ENCODE measurements at places on chromosomes 12 and 14.

- DNase-seq, result no peak
Observed at GRCh38 chr12:61934564-61934963, 325.6 kb upstream of the USP15 start.

DNA sequence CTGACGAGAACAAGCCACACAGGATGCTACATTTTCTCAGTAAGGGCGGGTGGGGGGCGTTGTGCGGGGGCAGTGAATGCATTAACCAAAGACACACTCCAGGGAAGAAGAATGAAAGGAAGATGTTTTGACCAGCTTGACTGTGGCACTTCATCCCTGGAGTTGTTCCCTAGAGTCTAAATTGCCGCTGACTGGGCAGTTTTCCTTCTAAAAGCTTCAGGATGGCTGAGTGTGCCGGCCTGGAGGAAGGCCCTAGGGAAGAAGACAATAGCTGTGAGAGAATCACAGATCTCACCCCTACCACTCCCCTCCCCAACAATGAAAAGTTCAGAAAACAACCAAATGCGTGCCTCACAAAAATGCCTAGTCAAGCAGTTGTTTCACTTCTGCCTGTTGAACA, 67.2 kb downstream of the NKX2-1 start:
- no peak for DNase-seq

GRCh38 chr12:92389466-92389865, 243.8 kb upstream of the BTG1 start:
- no peak for DNase-seq

GRCh38 chr12:96258104-96258961, 64.2 kb downstream of the ELK3 start:
- DNase-seq, result no peak

DNA sequence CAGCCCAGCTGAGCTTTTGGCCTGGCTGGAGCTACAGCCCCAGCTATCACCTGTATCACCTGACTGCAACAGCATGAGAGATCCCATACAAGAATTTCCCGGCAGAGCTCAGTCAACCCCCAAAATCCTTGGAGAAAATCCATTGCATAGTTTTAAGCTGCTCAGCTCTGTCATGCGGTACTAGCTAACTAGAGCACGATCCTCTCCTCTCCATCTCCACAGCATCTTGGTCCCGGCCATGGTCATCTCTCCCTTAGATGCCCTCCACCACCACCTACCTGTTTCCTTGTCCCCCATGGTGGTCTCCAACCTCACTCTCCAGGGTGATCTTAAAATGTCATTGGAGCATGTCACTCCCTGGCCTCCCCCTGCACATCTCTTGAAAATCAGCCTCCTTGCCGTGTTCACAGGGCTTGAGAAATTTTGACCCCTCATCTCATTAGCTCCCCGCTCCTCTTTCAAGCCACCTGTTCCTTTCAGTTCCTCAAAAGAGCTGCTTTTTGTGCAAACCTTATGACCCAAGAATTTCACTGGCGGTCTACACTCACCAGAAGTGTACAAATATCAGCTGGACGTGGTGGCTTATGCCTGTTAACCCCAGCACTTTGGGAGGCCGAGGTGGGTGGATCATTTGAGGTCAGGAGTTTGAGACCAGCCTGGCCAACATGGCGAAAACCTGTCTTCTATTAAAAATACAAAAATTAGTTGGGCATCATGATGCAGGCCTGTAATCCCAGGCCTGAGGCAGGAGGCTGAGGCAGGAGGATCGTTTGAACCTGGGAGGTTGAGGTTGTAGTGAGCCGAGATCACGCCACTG, 8.1 kb upstream of the CLMN start:
- DNase-seq, result no peak

GRCh38 chr14:81766321-81766915, 232.8 kb upstream of the SEL1L start:
- no peak for DNase-seq

DNA sequence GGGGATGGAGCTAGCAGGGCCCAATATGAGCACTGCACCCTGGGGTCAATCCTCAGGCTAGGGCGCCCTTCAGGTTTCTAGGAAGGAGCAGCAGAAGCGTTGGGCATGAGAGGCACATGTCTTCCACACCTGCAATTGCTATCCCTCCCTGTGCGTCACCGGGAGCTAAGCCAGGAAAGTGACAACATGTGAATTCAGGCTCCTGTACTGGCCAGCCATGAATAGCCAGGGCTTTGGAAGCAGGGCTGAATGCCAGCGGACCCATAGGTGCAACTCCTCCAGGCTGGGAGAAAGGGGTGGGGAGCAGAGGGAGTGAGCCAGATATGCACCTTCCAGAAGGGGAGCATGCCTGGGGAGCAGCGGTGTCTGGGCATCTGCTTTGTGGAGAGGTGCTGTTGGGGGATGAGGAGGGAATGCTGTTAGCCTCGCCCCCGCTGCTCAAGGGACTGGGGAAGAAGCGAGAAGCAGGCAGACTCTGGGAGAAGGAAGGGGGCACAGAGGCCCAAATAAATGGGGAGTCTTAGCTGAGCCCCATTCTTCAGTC, 6.1 kb downstream of the HOXC5 start:
- no peak for DNase-seq

- DNase-seq, result no peak
Observed at GRCh38 chr12:98295681-98296080, 219.7 kb upstream of the TMPO start.

DNA sequence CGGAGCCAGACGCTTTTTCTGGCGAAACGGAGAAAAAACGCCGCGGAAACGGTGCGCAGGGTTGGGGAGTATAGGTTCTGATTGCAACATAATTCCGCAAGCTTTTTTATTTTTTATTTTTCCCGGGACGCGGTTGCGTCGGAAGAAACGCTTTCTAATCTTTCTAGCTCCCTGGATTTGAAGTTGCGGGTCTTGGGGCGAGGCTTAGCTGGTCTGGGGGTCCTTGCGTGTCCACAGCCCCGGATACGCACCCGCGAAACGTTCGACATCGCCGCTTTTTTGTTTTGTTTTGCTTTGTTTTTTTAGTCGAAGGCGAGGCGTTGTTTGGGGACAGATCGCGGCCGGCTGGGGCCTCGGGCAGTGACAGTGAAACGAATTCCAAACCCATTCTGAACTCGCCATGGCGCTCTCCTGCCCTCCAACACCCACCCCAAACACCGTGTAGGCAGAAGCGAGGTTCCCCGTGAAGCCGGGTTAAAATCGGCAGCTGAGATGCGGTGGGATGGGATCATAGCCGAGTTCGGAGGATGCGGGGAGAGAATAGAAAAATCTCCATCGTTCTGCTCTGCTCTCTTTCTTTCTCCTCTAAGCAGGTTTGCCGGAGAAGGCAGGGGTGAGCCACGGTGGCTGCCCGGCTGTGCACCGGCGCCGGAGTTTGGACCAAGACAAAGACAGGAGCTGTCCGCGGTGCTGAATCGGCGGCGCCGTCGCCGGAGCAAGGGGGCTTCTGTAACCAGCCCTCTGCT, 8.1 kb upstream of the LHX5 start:
- DNase-seq, result no peak

Measured in stimulated activated CD4-positive, alpha-beta T cell treated with anti-CD3 and anti-CD28 coated beads, Interleukin-1b, Interleukin-23, amount 100 ng/mL, for 24 hours (primary cell).